ENCODE measurements at places on chromosomes 13 and 19. TPM values are rescaled to one million over a fixed set of nuclear protein-coding genes. Genes with fewer than 3 reads are reported as not detected.

- no peak for DNase-seq
Measured at GRCh38 chr19:21483589-21484170, 21.7 kb upstream of the ZNF429 start.

DNA sequence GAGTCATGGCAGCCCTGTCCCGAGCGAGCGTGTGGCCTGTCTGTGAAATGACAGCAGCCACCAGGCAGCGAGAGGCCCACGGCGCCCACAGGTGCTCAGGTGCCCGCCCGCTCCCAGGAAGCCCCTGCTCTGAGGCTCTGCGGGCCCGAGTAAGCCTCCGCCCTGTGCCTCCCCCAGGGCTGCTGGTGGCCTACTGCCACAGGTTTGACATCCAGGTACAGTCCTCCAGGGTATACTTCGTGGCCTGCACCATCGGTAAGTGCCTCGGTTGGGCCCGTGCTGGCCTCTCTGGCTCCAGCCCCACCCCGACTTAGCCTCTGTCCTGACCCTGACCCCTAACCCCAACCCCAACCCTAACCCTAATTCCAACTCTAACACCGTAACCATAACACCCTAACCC is 15.0 kb upstream of the TMPRSS9 start:
- no peak for DNase-seq

GRCh38 chr19:33445442-33446329 is 72.2 kb downstream of the CEBPG start:
- no peak for DNase-seq

DNA sequence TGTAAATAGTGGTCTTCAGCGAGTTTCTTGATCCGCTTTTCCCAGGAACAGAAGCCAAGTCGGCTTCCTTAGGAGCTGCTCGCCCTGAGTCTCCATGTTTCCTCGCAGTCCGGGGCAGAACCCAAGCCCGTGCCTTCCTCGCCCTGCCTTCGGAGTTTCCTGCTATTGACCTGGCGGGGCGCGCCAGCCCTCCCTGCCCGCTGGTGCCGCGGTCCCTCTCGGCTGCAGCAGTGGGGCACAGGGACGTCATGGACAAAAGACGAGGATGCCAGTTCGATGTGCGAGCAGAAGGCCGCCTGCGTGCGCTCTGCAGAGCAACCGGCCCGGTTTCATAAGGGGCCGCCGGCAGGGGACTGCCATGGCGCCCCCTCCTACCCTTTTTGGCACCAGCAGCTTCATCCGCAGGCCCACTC is 156.6 kb downstream of the TM9SF2 start:
- DNase-seq, result no peak

- DNase-seq, result no peak
Measured at GRCh38 chr13:22926748-22927400, 253.9 kb upstream of the SGCG start.

GRCh38 chr13:60111691-60112090 is 52.0 kb downstream of the DIAPH3 start:
- DNase-seq, result no peak

DNA sequence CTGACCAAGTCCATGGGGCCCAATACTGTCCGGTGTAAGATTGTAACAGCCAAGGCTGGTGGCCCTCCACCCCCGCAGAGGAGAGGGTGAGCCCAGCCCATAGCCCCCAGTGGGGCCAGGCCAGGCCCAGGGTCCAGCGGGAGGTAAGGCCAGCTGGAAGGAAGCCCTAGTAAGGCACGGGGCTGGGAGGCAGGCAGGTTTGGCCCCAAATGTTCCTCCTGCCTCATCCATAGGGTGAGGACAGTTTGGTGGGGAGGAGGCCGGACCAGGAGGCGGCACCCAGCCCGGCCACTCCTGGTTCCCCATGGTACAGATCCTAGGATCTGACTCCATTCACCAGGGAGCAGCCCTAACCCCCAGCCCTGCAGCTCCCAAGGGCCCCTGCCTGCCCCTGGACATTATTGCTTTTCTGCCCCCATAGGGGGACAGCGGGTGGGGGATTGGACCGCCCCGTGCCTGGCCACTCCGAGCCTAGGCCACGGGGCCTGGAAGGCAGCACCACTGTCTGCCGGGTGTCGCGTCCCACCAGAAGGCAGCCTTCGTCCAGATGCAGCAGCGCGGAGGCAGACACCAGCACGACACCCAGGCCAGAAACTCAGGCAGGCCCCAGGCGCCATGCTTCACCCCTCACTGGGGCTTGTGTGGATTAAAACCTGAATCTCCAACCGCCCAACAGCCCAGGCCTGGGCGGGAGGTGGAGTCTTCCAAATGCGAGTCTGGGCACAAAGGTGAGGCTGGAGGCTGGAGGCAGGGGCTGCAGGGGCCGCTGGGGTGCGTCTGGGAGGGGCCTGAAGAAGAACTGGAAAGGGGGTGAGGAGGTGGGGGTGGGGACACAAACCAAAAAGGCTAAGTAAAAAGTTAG is 6.7 kb upstream of the CCNP start:
- no peak for DNase-seq

Gene NCAN
- total RNA-seq, result not detected

Gene NPAS1
- total RNA-seq, result 5.7 TPM

Gene BRME1
- 3.3 TPM for total RNA-seq
